ENCODE measurements at places on chromosomes 11 and 22.

GRCh38 chr11:23095650-23096189 lies 235.4 kb upstream of the CCDC179 start:
- DNase-seq: no peak

DNA sequence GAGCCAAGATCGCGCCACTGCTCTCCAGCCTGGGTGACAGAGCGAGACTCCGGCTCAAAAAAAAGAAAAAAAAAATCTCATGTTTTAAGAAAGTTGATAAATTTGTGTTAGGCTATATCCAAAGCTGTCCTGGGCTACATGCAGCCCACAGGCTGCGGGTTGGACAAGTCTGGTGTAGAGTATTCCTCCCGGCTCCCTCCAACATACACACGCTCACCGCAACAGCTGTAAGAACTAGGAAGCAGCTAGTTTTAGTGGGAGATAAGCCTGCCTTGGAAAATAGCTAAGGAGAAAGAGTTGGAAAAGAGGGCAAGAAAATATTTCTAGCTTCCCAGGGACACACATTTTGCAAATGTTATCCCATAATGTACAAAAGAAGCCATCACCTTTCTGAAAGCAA lies 46.6 kb downstream of the CELF1 start:
- DNase-seq: peak; percentile 46

DNA sequence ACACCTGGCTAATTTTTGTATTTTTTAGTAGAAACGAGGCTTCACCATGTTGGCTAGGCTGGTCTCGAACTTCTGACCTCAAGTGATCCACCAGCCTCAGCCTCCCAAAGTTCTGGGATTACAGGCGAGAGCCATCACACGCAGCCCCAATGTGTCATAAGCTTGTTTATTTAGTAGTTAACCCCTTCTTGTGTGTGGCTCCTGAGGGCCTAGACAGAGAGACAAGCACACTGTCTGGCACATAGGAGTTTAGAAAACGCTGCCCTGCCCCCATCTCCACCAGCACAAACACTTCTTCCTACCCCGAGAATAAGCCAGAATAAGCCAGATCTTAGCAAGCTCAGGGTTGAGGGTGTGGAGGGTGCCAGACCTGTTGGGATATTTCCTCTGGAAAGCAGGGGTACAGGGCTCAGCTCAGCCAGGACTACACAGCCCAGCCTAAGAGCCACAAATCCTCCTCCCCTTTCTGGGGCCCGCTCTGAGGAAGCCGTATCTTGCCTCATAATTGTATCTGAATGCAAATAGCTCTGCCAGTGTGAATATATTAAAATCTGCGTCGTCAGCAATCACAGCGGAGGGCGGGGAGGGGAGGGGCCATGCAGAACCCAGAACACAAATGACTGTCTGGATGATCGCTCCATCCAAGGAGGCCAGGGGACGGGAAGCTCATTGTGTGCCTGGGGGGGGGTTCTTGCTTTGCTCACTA lies 247.3 kb downstream of the MN1 start:
- peak; percentile 56 for DNase-seq

DNA sequence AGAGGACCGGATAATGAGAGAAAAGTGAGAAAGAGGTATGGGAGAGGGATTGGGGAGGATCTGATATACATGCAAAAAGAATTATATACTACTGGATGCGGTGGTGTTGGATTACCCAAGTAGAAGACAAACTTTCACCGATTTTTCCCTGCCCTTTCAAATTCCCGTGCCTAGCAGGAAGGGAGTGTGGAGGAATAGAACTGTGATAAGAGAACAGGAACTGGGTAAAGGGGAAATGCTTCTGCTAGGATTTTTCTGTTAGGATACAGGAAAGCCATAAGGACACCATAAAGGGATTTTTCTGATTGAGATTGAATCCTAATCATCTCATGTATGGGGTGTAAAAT lies 480 bp upstream of the MTMR2 start:
- DNase-seq: peak; percentile 64

DNA sequence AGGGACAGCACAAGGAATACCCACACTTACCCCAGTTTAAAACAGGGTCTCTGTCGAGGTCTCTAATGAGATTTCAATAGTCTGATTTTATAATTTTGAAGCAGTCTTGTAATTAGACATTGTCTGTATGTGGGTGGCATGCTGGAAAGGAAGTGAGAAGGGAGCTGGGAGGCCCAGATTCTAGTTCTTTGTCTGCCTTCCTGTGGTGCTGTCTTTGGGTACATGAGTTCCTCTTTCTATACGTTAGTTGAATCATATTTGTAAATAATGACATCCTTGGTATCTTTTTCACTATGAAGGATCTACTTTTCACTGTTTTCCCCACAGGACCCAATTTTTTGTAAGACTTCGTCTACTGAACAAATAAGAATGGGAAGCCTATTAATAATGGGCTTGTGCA lies 42.0 kb upstream of the TENM4 start:
- no peak for DNase-seq

DNA sequence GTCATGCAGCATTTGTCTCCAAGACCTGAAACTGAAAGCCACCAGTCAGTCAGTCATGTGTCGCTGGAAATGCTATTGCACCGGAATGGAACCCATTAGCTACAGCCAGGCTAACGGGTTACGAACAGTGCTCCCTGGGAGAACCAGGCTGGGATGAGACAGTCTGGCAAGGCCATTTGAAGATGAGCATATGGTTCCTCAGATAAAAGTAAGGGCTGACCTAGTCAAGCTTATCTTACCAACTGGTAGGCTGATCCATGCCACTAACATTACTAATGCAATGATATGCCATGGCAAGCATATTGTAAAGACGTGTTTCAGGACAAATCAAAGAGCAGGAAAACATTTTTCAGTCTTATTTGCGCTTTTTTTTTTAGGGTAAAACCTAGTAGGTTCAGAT lies 28.4 kb downstream of the NAP1L4 start:
- DNase-seq: no peak
